ENCODE measurements at places on chromosomes 11 and 22. TPM values are rescaled to one million over a fixed set of nuclear protein-coding genes. Genes with fewer than 3 reads are reported as not detected.

The OR4A16 gene
- total RNA-seq: not detected

The RFPL1 gene
- not detected for total RNA-seq

The SPA17 gene
- 18.5 TPM for total RNA-seq

The C1QTNF4 gene
- 0.08 TPM for total RNA-seq

The PTPRCAP gene
- 0.34 TPM for total RNA-seq

The OR52I1 gene
- not detected for total RNA-seq

The TUBA8 gene
- total RNA-seq: 0.67 TPM

The USP2 gene
- total RNA-seq: 0.60 TPM

The HEPHL1 gene
- not detected for total RNA-seq

The DMC1 gene
- total RNA-seq: 3.2 TPM

The MS4A15 gene
- not detected for total RNA-seq

The SMARCB1 gene
- total RNA-seq: 51.1 TPM

The OR51I1 gene
- total RNA-seq: not detected

The TRIM29 gene
- 6.2 TPM for total RNA-seq

The TRIM6 gene
- 14.1 TPM for total RNA-seq

The PLAAT2 gene
- total RNA-seq: not detected

The CD3D gene
- not detected for total RNA-seq

The MYO18B gene
- total RNA-seq: not detected

Data from A549 treated with CpdA at 1 μM for 4 hours (cell line).